ENCODE measurements at places on chromosomes 16 and 17.

DNA sequence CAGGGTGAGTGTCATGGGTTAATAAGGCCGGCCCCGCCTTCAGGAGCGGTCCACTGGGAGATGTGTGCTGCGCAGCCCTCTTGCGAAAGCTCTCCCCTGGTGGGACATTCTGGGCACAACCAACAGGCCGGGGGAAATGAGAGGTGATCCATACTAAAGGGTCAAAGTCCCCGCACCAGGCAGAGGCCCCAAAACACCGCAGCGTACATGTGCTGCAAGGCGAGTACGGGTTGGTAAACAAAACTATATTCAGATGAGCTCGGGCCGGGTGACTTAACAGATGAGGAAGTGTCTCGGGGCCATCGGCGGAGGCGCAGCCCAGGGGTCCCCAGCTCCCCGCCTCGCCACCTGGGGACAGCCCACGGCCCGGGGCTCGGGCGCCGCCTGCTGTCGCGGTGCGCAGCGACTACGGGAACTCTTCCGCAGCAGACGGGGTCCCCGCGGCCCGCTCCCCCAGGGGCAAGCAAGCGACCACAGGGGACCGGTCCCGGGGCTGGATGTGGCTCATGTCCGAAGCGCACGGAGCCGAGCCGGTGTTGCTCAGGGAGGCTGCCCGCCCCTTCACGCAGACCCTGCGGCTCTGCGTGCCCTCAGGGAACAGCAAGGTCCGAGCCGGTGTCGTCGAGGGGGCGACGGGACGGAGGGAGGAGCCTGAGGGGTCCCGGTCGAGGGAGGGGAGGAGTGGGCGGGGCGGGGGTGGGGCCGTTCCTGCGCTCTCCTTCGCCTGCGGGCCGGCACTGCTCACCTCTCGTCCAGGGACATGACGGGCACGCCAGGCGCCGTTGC, at the start of gene RAB37:
Gene RAB37 (plus strand): TSS at position 744 of the 786 bp plus-strand sequence. CDS start 17 bp downstream, at position 761.
- DNase-seq, result no peak
- peak within 1 kb of the TSS; percentile 55 for H3K4me3 ChIP-seq
- peaks cover 35% of the 10 kb centered on the region for H3K27me3 ChIP-seq
- H3K36me3 ChIP-seq, result no peaks in the 10 kb centered on the region
- H3K27ac ChIP-seq, result no peak within 1 kb of the TSS

DNA sequence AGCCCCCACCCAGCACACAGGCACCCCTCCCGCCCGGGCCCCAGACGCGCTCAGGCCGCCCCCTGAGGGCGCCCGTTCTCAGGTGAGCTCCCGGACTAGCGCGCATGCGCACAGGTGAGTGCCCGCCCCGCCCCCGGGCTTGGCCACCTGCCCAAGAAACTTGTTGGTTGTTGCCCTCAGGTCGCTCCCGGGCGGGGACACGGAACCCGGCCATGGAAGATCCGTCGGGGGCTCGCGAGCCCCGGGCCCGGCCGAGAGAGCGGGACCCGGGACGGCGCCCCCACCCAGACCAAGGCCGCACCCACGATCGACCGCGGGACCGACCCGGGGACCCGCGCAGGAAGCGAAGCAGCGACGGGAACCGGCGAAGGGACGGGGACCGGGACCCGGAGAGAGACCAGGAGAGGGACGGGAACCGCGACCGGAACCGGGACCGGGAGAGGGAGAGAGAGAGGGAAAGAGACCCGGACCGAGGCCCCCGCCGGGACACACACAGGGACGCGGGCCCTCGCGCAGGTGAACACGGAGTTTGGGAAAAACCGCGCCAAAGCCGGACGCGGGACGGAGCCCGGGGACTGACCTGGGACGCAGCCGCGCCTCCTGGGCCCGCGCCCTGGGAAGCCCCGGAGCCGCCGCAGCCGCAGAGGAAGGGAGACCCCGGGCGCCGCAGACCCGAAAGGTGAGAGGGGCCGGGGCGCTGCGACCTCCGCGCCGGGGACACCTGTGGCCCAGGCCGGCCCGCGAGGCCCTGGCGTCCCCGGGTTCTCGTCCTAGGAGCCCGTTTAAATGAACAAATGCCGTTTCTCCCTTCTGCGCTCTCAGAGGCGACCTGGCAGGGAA, at the start of gene MARVELD3:
Gene MARVELD3 (plus strand): TSS at position 167 of the 840 bp plus-strand sequence. CDS start 46 bp downstream, at position 213.
- peak; percentile 74 for DNase-seq
- peaks cover 20% of the 10 kb centered on the region for H3K4me1 ChIP-seq
- H3K36me3 ChIP-seq, result peaks cover 1% of the 10 kb centered on the region
- no peak within 1 kb of the TSS for H3K27ac ChIP-seq

GRCh38 chr17:32731556-32732295, 145.2 kb downstream of the MYO1D start:
- no peak overlapping the region for H3K4me3 ChIP-seq
- no peak for DNase-seq
- no peaks in the 10 kb centered on the region for H3K4me1 ChIP-seq
- H3K36me3 ChIP-seq, result peaks cover 11% of the 10 kb centered on the region

DNA sequence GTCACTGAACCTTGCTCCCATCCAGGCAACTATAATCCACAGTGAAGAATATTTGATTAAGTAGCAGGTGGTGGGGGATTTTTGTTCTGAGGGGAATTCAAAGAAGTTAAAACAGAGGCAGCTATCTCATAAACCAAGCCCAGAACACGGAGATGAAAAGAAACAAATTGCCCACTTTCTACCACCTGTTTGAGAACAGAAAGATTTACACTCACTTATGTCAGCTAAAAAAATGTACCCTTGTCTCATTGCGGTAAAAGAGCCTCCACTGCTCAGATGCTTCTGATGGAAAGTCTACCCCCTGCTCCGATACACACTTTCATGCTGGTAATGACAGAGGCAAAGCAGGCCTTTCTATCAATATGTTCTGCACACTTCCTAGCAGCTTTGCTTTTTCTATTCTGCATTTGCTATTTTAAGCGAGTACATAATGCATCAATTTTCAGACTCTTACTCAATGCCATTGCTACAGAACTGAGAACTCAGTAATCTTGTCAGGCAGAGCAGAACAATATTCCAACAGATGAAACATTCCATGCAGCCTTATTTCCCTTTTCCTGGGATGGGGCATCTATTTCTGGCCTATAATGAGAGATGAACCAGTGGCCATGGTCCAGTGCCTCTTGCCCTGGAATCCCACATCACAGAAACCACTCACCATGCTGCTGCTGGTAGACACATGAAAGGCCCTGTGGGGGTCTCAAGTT, 29.0 kb downstream of the CDK5R1 start:
- H3K4me3 ChIP-seq, result no peak overlapping the region
- H3K27ac ChIP-seq, result no peak overlapping the region
- no peaks in the 10 kb centered on the region for H3K36me3 ChIP-seq
- H3K4me1 ChIP-seq, result peaks cover 23% of the 10 kb centered on the region
- H3K27me3 ChIP-seq, result no peaks in the 10 kb centered on the region
- DNase-seq, result no peak

DNA sequence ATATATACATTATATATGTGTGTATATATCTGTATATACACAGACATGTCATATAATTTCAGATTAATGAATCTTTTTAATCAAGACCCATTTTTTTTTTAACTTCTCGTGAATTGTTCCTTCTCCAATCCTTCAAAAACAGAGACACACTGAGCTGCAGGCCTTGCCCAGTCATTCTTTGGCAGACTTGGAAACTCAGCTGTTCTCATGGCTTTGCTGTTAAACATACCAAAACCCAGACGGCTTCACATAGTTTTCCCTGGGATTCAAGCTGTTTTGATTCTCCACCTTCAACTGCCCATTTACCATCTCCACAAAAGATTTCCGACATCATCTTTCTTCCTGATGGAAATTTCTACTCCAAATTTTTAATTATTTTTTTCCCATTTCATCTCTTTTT, 148.7 kb downstream of the KCNJ2 start:
- DNase-seq, result no peak
- no peaks in the 10 kb centered on the region for H3K36me3 ChIP-seq
- H3K27ac ChIP-seq, result no peak overlapping the region

DNA sequence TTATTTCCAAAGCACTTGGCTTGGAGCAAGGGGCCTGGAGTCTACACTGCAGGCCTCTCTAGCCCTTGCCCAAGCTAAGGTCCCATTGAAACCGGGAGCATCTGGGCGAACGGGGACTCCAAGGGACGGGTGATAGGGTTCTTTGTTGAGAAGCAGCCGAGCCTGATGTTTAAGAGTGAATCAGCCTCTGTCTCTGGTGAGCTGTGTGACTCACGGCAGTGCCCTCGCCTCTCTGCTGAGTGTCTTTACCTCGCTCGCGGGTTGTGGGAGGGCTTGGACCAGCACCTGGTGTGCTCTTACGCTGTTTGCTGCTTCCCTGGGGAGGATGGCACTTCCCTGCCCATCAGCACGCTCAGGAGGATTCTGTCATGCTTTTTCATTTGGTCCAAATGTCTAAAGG, 1.3 kb downstream of the HGS start:
- peak overlapping the region; percentile 87 for H3K27ac ChIP-seq
- H3K4me1 ChIP-seq, result peaks cover 23% of the 10 kb centered on the region
- H3K27me3 ChIP-seq, result no peaks in the 10 kb centered on the region
- H3K36me3 ChIP-seq, result peaks cover 12% of the 10 kb centered on the region

GRCh38 chr17:43316522-43317142, 82.2 kb upstream of the ARL4D start:
- H3K36me3 ChIP-seq, result peaks cover 2% of the 10 kb centered on the region
- no peak overlapping the region for H3K4me3 ChIP-seq
- no peak for DNase-seq
- no peaks in the 10 kb centered on the region for H3K4me1 ChIP-seq
- peak overlapping the region; percentile 59 for H3K27ac ChIP-seq

DNA sequence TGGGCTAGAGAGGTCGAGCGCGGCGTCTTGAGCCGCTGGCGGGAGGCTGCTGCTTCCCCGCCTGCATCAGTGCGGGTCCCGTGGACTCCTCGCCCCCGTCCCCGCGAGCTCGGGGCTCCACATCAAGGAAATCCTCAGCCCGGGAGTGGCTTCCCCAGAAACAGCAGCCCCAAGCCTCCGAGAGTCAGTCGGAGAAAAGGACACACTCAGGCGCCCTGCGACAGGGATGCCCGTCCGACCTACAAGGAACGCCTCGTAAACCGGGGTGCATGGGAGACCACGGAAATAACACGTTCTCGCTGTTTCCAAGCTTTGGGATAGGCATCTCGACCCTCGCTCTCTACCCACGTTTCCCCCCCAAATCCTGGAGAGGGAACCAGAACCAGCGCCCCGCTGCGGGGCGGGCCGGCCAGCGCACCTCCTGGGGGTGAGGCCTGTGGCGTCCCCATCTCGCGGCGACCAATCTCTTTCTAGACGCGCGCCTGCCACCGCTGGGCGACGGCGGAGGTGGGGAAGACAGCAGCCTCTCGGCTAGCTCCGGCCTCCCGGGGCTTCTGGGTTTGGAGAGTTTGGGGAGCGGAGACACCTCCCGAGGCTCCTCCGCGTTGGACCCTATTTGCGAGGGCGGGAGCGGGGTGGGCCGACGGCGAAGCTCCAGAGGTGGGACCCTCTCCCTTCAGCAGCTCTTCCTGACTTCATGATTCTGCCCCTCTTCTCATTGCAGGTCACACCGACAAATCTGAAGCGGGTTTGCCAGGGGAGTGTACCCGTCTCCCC, 759 bp upstream of the TP53I13 start:
- peaks cover 24% of the 10 kb centered on the region for H3K4me1 ChIP-seq
- peak; percentile 67 for DNase-seq
- peaks cover 1% of the 10 kb centered on the region for H3K36me3 ChIP-seq
- H3K4me3 ChIP-seq, result peak overlapping the region; percentile 91
- H3K27me3 ChIP-seq, result peaks cover 30% of the 10 kb centered on the region

DNA sequence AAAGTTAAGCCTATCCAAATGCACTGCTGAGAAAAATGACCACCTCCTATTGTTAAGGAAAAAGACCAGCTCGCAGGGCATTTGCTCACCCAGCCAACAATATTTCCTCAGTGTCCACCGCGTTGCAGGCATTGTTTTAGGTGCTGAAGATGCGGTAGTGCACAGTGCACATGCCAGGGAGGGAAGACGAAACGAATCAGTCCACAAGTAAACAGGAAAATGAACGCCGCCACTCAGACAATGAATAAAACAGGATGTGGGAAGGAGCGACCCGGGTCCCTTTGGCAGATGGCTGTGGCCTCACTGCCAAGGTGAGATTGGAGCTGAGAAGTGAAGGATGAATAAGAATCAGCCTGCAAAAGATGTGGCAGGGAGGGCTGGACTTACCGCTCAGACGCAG, 249.2 kb downstream of the FOXL1 start:
- peaks cover 63% of the 10 kb centered on the region for H3K27me3 ChIP-seq
- peaks cover 29% of the 10 kb centered on the region for H3K4me1 ChIP-seq
- H3K27ac ChIP-seq, result no peak overlapping the region
- DNase-seq, result no peak
- H3K4me3 ChIP-seq, result no peak overlapping the region
- no peaks in the 10 kb centered on the region for H3K36me3 ChIP-seq

DNA sequence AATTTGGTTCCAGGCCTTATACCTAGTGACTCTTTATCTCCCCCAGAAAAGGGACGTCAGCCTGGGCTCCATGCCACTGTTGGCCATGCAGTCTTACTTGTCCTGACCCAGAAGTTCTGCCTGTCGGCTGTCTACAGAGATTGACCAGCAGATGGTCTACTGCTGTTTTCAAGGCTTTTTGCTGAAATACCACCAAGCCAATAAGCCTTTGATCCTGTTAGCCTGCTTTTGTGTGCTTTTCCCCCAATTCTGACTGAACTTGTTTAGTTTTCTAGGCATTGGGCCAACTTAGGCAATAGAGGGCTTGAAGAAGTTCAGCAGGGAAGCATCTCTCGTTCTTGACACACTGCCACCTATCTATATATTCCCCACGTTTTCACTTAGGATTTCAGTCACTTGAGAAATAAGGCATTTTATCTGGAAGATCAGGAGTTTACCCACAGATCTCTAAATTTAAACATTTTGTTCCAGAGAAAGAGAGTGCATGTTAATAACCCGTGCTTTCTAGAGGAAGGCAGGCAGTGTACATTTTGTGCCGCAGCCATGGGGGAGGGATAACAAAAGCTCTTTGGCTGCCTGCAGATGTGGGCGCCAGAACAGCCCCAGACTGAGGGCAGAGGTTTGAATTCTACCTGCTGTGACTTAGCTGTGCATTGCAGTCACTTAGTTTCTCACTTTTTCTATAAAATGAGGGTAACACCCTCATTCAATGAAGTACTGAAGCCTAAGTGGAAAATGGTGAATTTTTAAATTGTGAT, 12.3 kb upstream of the CARMIL2 start:
- H3K36me3 ChIP-seq, result peaks cover 33% of the 10 kb centered on the region
- H3K4me3 ChIP-seq, result no peak overlapping the region
- H3K27ac ChIP-seq, result no peak overlapping the region
- H3K27me3 ChIP-seq, result no peaks in the 10 kb centered on the region
- DNase-seq, result no peak
- peaks cover 6% of the 10 kb centered on the region for H3K4me1 ChIP-seq

Data from mesothelial cell of epicardium (in vitro differentiated cells).